GM04503 (cell line): ENCODE measurements at places on chromosomes 6 and 20.

- no peak for DNase-seq
Measured at GRCh38 chr6:106359959-106360409, 533 bp upstream of the CRYBG1 start.

- DNase-seq = no peak
Measured at GRCh38 chr6:43983191-43983590, 144.1 kb downstream of the MRPL14 start.

DNA sequence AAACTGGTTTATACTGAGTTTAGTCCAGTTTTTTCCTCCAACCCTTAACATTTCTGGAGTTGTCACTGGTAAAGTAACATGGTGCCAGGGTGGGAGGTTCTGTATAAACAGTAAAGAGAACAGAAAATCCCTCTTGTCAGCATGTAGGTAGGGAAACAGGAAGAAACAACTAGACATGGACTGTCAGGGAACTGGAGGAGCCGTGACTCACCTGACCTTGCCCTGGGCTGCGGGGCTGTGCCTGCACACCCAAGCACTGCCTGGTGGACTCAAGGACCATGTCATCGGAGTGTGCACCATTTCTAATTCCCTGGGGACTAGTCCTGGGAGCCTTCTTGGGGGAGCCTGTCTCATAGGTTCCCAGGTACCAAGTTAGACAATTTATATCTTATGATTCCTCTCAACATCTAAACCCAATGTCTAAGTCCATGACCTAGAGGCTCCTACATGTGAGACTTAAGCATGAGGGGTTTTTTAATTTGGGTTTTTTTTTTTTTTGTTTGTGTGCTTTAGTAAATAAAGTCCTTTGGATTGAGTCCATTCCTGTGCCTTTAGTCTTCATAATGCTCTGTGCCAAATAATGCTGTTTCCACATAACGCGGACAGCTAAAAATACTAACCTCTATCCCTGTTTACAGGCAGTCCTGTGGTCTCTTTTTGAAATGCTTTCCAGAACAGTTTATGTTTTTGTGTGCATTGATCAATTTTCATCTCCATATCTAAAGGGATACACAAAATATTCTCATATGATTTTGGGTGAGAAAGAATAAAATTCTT is 136.9 kb upstream of the SUPT3H start:
- DNase-seq = no peak

DNA sequence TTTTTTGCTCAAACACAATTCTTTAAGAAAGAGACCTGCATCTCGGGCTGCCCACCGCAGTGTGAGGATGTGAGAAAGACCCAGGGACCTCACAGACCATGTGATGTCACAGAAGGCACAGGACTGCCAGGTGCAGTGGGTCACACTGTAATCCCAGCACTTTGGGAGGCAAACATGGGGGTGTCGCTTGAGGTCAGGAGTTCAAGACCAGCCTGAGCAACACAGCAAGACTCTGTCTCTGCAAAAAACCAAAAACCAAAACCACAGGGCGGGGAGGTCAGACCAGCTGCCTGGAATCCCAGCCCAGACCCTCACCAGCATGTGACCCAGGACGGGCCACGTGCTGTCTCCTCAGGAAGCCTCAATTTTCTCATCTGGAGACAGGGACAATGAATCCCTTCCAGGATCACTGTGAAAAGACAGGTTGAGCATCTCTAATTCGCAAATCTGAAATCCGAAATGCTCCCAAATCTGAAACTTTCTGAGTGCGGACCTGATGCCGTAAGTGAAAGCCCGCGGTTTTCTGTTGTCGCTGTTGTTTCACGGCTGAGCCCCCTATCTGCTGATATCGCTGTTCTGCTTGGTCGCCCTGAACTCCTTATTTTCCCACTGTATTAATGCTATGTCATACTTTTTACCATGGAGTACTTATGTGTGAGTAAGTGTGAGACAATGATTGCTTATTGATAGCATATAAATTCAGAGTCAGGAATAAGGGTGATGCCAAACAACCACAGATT is 159.5 kb upstream of the PTPN1 start:
- no peak for DNase-seq

DNA sequence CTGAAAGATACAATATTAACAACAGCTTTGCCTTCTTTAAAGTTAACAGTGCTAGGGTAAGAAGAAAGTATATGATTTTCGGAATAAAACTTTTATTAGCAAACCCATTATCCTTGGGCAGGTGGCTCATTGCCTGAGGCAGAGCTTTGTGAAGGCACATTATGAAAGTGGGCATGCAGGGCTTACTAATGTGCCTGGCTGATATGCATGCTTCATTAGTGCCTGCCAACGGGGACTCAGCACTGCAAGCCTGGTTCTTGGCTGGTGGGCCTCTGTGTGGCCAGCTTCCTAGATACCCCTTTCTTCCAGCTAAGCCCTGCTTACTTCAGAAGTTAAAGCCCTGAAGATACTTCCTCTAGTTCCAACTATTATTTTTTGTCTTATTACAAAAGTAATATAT is 481.6 kb downstream of the ADGRB3 start:
- no peak for DNase-seq

- no peak for DNase-seq
Measured at GRCh38 chr6:3188262-3188661, 30.9 kb upstream of the TUBB2A start.

DNA sequence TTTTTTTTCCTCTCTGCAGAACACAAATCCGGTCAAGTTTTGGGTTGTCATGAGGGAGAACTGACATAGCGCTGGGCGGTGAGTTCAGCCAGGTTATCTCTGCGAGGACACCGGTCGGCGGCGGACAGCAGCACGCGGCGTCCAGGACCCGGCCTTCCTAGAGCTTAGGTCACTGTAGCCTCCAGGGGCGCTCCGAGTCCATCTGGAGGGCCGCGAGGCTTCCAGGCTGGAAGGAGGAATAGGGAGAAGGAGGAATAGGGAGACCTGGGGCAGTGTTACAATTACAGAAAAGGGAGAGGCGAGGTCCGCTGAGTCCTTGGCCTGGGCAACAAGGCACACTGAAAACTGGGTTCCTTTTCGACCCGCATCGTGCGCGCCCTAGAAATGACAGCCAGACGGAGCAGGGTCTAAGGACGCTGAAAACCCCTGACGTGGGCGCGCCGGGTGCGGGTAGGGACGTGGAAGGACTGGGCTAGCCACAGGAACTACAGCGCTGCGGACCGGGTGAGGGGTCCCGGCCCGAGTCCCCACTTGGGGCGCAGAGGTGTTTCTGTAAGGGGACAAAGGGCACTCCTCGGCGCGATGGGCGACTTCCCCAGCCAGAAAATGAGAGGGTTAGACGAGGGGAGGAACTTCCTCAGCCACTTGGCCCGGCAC is 536 bp upstream of the FNDC1 start:
- DNase-seq = no peak

- no peak for DNase-seq
Measured at GRCh38 chr20:57868310-57868709, 158.5 kb upstream of the PMEPA1 start.

DNA sequence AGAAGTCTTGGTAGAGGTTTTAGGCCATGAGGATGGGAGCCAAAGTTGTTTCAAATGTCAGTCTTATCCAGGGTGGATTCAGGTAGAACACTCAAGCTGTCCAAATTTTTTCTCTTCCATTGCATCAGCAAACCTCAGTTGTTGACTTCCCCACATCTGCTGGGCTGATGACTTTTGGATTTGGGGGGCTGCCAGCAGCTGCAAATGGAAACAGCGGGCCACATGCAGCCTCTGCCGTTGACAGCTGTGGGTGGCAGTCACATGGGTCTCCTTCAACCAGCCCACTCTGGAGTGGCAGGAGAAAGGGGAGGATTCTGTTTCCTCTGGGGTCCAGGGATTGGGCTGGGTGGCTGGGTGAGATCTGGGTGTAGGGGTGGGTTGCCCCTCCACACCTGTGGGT is 5.8 kb upstream of the MLN start:
- no peak for DNase-seq

GRCh38 chr6:127971945-127972391 is 71.1 kb upstream of the THEMIS start:
- peak; percentile 34 for DNase-seq

DNA sequence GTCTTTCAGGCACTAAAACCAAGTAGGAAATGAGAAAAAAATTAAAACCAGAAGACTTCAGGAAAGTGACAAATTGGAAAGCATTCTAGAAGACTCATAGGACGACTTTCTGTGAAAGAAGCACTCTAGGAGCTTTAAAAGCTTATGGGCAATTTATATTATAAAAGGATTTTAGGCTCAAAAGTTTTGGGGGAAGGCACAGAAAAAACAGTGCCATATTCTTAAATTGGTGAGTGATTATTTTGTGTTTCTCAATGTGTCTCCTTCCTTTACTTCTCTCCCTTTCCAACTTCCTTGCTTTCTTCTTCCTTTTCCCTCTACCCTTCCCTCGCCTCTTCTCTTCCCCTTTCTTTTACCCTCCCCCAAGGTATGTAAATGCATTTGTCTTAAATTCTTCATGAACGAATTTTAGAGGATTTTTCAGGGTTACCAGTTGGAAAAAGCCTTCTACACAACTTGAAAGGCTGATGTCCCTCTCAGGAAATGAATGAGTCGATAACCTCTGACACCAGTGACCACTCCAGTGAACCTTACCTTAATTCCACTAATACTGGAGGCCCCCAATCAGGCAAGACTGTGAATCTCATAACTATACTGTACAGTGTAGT is 2.6 kb upstream of the LIN28B start:
- no peak for DNase-seq

GRCh38 chr6:108562503-108562993 is 1.8 kb downstream of the FOXO3 start:
- no peak for DNase-seq

- no peak for DNase-seq
Measured at GRCh38 chr20:25586877-25587276, 1.5 kb upstream of the NINL start.

DNA sequence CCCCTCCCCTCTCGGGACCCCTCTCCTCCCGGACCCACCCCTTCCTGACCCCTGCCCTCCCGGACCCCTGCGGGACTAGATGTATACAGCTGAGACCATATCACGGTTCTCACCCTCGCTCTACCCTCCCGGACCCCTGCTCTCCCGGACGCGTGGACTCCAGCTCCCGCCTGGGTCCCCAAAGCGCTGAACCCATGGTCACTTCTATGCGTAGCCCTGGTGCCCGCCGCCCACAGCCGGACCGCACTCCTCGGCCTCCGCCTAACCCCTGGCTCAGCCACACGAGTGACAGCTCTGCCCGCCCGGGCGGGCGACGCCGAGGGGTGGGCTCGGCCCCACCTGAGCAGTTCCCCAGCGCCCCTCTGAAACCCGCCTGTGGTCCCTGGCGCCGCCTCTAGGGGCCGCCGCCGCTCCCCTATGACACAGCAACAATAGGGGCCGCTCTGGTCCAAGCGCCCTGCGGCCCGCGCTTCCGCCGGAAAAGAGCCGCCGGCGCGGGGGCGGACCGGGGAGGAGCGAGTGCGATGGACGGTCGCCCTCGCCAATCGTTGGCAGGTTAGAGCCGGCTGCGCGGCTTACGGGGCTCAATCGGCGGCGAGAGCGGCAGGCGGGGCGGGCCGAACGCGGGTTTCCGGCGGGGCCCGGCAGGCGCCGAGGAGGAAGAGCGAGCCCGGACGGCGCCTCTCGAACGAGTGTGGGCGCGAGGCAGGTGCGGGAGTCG is at the start of gene ADRM1:
Gene ADRM1 (plus strand): TSS at position 657 of the 721 bp plus-strand sequence. CDS start 572 bp downstream, outside the sequence.
- DNase-seq = peak; percentile 72

DNA sequence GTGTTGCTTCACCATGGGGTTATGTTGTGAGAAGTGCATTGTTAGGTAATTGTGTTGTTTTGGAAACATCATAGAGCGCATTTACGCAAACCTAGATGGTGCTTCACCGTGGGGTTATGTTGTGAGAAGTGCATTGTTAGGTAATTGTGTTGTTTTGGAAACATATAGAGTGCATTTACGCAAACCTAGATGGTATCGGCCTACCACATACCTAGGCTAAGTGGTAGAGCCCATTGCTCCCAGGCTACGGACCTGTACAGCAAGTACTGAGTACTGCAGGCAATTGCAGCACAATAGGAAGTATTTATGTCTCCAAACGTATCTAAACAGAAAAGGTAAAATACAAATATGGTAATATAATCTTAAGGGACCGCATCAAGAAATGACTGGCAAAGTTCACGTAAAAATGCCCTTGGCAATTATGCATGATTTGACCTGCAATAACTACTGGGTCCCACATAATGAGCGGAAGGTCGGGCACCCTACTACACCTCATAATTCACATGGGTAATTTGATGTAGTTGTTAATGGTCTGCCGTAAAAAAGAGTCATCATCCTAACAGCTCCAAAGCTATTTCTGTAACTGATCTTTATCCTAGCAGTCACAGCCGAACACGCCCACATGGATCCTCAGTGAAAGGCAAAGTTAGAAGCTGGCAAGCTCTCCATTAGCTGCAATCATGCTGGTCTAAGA is 76.0 kb downstream of the RSPH3 start:
- DNase-seq = no peak

GRCh38 chr6:125054331-125054730 is 92.1 kb downstream of the RNF217 start:
- DNase-seq = no peak

DNA sequence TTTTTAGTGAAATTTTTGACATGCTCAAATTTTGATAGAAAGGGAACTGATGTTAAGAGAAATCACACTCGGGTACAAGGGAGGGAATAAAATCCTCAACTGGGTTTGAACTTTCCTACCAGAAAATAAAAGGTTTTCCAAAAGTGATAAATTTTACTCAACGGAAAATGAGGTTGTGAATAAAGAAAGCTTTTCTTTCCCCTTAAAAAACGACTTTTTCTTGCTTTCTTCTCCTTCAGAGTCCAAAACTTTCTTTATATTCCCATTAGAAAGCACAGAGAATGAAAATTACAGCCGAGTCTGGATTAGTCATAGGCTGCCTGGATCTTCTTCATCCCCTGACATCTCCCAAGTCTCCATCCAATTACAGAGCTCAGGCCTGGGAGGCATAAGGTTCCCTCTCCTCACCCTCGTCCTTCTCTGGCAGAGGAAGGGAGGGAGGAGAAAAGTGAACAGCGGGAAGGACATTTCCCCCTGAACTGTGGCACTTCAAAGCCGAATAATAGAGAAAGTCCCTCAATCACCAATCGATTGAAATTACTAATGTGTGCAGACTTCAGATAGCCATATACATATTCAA is 28.1 kb upstream of the QKI start:
- no peak for DNase-seq

DNA sequence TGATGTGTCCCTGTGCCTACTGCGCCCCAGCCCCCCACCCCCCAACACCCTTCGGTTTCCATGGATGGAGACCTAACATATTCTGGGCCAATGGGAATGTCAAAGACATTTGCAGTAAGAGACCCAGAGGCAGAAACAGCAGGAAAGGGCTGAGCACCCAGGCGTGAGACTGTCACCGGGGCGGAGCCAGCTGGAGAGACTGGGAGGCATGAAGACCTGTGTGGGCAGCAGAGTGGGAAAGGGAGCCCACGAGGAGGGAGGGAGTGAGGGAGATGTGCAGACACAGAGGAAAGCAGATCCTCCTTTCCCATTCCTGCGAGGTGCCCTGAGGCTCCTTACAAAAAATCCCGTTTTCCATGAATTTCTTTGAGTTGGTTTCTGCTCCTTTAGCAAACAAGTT is 150.2 kb downstream of the FOXC1 start:
- no peak for DNase-seq
